COR-L47 (cell line): ENCODE measurements at places on chromosomes 6 and 20.

DNA sequence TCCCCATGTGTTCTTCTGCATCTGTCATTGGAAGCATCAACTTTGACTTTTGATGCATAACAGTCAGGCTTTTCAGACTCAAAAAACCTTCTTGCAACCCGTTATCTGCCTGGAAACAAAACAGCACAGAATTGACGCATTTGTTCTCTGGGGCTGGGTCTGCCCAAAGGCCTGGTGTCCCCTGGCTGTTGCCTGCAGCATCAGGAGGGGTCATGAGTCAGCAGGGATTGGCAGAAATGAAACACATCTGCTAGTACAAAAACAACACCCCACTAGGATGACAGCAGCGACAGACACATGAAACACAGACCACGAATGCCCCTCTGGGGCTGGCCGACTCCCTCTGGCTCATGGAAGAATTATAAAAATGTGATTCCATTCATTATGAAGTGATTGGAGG, 157.6 kb upstream of the INSM1 start:
- DNase-seq = no peak

DNA sequence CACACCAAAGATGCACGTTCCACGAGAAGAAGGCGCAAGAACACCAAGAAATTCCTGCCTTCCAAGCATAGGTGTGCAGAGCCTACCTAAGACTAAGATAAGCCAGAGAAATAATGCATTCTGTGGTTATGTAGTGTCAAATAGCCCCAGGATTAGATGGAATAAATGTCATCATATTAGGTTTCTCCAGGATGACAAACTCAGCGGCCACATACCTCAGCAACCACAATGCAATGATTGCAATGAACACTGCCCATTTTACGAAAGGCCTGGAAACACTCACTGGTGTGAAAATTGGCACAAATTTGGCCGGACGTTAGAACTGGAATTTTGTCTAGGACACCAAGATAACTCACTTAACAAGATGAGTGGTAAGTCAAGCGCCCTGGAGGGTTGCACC, 129.7 kb downstream of the SLC22A3 start:
- DNase-seq = no peak

- DNase-seq = peak; percentile 39
These were observed 435 bp downstream of the ZSWIM3 start for GRCh38 chr20:45857882-45858216.

GRCh38 chr6:15904651-15905376, 224.1 kb upstream of the MYLIP start:
- no peak for DNase-seq

DNA sequence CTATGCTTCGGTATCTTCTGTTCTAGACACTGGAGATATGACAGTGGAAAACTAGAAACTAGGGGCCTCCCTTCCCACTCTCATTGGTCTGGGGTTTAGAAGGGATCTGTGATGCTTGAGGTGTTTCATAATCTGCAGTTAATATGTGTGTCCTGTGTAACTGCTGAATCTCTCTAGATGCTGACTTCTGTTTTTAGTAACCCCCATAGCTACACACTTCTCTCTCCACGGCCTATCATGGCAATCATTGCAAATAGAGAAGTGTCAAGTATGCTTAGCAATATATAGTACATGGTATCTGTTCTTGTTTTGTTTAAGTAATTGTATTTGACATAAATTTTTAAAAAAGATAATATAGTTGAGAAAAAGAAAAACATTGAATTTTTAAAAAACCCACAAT, 394.6 kb upstream of the MMS22L start:
- DNase-seq = no peak

DNA sequence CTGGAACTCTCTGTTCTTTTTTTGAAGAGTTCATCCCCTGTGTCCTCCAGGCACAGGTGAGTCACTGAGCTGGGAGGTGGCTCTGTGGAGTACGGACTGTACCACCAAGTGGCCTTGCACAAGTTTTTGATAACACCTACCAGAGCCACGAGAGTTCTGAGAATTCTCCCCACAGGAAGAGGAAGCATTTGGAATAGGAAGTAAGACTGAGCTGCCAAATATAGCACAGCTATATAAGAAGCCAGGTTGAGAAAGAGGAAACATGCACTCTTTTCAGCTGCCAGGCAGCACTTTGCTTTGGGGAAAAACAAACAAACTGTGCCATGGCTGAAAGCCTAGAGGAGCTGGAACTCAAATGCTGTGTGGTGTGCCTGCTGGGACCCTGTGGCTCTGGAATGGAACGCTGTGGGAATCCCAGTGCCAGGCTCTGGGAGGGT, 70.8 kb upstream of the RIPOR2 start:
- peak; percentile 28 for DNase-seq

DNA sequence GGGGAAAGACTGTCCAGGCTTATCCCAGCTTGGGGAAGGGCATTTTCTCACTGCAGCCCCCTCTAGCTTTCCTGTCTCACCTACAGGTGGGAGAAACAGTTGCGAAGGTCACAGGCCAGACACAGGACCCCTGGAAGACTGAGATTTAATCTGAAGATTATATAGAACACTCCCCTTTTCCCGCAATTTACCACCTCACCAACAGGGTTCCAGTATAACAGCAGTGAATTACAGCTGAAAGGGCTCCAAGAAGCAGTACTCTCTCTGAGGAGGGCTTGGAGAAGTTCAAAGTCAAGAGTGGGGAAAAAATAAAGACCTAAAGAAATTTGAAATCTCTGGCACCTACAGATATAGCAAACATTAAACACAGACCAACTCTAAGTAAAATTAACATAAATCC, 111.9 kb downstream of the ANKRD60 start:
- no peak for DNase-seq

- DNase-seq = peak; percentile 34
These were observed 2.0 kb downstream of the SPAG4 start for GRCh38 chr20:35617397-35618262.

GRCh38 chr20:25280574-25281535, 33.0 kb downstream of the PYGB start:
- no peak for DNase-seq

- peak; percentile 88 for DNase-seq
These were observed 7.1 kb downstream of the RBM38 start for GRCh38 chr20:57398231-57398821.

GRCh38 chr20:23346002-23346401, 4.6 kb upstream of the NXT1 start:
- DNase-seq = no peak

DNA sequence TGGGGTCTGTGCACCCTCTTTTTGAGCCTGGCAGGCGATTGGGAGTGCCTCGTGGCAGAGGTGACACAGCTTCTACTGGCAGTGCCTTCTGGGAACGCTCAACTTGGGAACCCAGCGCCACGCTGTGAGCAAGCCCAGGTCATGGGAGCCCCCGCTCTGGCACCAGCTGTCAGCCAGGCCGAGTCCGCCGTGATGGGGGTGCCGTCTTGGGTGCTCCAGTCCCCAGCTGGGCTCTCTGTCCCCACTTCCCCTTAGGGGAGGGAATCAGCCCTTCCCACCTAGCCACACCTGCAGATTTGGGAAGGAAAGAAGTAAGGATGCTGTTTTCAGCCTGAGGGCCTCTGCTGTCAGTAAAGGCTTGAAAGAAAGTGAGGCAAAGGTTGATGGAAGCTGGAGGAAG, 31.0 kb upstream of the NTSR1 start:
- DNase-seq = no peak

DNA sequence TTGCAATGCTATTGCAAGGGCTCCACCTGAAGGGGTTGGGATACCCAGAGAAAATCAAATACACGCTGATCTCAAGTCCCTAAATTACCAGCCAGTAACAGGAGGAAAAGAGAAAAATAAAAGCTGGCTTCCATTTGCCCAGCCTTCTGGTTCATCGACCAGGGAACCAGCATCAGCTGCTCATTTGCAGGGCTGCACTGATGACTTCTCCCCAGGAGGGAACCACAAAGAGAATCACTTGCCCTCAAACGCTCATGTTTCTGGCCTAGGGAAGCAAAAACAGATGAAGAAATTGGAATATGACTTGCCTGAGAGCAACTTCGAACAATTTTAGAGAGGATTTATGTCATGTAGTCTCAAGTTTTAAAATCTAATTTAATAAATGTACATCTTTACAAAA, 119.7 kb downstream of the SH3BGRL2 start:
- no peak for DNase-seq

GRCh38 chr20:11229772-11230171, 556.0 kb upstream of the JAG1 start:
- DNase-seq = no peak

DNA sequence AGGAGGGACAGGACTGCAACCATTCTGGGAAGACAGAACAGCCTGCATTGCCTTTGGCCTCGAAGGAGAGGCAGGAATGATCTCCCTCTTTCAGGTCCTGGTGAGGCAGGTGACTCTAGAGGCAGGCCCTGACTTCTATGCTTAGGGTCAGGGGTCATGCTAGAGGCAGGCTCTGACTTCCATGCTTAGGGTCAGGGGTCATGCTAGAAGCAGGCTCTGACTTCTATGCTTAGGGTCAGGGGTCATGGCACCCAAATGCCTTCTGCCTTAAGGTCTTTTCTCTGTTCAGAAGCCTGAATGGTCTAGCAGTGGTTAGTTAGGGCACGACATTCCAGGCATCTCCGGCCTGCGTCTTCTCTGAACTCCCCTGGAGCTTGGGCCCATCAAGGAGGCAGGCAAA, 35.1 kb upstream of the AAR2 start:
- no peak for DNase-seq

DNA sequence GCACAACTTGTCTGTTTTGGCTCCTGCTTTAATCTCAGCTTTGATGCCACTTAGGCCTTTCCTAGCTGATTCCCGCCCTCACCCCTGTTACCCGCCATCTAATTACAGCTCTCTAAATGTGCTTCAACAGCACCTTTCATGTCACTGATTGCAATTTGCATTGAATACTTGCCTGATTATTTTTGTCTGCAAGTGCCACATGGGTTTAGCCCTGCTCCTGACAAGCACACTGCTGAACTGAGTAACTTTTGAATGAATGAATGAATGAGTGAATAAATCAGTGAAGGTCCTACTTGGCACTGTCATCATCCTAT, 591 bp upstream of the DCBLD1 start:
- DNase-seq = no peak

DNA sequence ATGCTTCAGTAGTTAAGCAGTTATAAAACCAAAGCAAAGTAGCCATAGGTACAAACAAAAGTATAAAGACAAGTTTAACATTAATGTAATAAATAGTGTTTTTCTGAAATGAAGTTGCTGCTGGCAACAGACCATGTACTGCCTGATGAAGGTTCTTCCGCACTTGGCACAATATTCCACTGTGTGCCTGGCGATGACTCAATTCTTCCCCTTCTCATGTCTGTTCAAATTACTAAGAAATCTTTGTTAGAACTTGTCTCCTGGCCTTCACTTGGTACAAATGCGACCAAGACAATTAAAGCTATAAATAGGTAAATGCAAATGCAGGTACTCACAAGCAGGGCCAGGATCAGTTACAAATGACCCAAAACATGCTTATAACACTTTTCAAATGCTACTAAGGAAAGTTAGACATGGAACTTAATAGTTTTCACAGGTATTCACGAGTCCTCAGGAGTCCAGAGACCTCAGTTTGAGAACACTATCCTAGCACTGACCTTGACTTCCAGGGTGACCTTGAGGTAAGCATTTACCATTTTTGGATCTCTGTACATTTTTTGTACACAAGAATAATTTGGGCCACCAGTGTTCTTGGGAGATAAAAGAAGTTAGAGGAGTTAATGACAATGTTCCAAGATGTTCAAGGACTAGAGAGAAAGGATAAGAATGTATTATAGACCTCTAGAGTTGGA, 8.1 kb upstream of the DDR1 start:
- DNase-seq = no peak

GRCh38 chr6:165686596-165687365, 23.7 kb upstream of the PDE10A start:
- no peak for DNase-seq

- no peak for DNase-seq
These were observed 9.2 kb downstream of the TP53INP2 start for GRCh38 chr20:34713194-34713943.

- no peak for DNase-seq
These were observed 611.9 kb upstream of the MAP3K7 start for GRCh38 chr6:91198588-91199255.

DNA sequence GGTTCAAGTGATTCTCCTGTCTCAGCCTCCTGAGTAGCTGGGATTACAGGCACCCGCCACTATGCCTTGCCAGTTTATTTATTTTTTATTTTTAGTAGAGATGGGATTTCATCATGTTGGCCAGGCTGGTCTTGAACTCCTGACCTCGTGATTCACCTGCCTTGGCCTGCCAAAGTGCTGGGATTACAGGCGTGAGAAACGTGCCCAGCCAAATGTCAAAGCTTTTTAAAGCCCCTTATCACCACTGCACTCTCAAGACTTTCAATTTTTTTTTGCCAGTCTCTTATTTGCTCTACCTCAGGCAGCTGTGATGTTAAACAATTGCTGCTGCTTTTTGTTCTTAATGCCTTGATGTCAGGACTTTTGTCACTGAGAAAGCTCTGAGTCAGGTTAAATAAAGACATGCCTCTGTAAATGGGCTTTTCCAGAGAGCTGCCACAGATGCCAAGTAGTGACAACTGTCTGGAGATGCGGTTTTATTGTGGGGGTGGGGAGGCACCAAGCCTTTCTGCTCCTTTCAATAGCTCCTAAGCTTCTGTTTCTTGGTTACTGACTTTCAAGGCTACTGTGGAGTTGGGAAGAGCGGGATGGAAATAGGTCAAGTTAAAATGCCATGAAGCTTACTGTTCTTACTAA, 29.2 kb downstream of the RSPH3 start:
- no peak for DNase-seq

DNA sequence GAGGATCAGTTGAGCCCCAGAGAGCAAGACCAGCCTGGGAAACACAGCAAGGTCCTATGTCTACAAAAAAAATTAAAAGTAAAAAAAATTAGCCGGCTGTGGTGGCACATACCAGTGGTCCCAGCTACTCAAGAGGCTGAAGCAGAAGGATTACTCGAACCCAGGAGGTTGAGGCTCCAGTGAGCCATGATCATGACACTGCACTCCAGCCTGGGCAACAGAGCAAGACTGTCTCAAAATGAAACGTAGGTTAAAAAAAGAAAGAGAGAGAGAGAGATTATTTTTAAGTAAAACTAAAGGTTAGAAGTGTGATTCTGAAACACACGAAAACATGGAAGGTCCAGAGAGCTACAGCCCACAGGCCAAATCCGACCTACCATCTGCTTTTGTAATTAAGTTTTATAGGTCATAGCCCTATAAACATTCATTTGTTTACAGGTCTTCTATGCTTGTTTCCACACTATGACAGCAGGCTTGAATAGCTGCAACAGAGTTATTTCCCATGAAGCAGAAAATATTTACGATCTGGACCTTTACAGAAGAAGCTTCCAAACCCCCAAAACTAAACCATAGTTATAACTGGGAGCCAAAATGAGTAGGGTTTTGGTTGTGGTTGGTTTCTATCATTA, 279.7 kb downstream of the GMDS start:
- DNase-seq = no peak

DNA sequence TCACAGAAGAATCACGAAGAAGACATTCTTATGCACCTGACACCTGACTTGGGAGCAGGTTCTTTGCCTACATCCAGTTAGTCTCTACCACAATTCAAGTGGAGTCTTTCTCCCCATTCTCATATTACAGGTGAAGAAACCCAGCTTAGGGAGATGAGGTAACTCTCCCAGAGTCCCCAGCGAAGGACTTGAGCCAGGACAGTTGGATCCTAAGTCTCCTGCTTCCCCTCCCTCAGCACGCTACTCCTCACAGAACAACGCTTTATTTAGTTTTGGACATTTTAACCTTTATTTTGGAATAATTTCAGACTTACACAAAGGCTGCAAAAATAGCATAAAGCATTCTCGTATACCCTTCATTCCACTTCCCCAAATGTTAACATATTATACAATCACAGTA, 824 bp upstream of the CSTL1 start:
- no peak for DNase-seq

GRCh38 chr6:122839906-122840305, 50.8 kb downstream of the SMPDL3A start:
- DNase-seq = no peak

GRCh38 chr6:53926505-53926904, 131.7 kb downstream of the LRRC1 start:
- no peak for DNase-seq
